Stimulated activated CD8-positive, alpha-beta memory T cell treated with anti-CD3 and anti-CD28 coated beads, Interleukin-4, amount 100 ng/mL, for 1 hour (primary cell): ENCODE measurements at places on chromosomes 5 and 9.

GRCh38 chr9:130265431-130266235, at the start of gene HMCN2:
Gene HMCN2, plus strand, starts transcription at chr9:130265760. Its CDS starts 119 bp downstream, at chr9:130265879.
- DNase-seq = no peak

DNA sequence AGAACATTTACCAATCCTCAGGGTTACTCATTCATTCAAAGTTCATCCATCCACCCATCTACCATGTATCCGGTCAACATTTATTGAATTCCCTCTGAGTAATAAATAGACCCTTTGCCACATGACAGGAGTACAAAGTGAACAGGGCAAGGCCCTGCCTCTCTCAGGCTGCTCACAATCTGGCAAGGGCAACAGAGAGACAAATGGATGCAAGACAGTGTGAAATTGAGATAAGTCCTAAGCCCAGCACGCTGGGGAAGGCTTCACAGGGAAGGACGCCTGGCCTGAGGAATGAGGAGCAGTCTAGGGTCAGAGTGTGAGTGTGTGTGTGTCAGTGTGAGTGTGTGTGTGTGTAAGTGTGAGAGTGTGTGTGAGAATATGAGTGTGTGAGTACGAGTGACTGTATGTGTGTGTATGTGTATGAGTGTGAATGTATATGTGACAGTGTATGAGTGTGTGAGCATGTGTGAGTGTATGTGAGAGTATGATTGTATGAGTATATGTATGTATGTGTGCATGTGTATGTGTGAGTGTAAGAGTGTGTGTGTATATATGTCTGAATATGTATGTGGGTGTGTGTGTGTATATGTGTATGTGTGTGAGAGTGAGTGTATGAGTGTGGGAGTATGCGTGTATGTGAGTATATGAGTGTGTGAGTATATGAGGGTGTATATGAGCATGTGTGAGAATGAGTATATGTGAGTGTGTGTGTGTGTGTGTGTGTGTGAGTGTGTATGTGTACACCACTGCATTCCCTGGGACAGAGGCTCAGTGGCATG, 145.6 kb downstream of the FSTL4 start:
- no peak for DNase-seq

DNA sequence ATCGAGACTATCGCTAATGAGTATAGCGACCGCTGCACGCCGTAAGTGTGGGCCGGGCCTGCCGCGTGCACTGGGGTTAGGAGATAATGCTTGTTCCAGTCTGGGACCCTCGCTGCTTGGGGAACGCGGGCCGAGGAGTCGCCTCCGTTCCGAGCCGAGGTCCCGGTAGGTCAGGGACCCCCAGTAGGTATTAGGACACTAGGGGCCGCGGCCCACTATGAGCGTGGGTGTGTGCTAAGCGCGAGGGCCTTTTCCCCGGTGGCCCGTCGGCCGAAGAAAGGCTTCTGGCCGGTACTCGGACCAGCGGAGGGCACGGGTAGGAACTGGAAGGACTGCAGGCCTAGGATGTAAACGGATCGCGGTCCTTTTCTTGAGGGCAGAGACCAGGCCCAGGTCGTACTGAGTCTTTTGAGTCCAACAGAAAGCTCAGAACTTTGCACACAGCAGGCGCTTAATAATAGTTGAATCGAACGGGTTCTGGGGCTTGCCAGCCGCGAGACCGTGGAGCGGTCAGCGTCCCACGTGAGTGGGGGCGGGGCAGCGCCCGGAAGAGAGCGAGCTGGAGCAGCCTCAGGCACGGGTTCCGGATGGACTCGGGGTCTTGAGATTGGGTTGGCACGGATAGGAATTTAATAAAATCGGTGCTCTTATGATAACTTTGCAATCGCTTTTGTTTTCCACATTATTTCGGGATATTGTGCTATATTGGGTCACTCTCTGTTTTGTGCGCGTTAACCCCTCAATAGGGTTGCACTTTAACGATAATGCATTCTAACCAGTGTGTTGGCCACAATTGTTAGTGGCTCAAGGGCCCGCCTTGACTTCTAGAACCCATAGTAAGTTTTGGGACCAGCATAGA, 733 bp downstream of the HSPA4 start:
- peak; percentile 28 for DNase-seq

DNA sequence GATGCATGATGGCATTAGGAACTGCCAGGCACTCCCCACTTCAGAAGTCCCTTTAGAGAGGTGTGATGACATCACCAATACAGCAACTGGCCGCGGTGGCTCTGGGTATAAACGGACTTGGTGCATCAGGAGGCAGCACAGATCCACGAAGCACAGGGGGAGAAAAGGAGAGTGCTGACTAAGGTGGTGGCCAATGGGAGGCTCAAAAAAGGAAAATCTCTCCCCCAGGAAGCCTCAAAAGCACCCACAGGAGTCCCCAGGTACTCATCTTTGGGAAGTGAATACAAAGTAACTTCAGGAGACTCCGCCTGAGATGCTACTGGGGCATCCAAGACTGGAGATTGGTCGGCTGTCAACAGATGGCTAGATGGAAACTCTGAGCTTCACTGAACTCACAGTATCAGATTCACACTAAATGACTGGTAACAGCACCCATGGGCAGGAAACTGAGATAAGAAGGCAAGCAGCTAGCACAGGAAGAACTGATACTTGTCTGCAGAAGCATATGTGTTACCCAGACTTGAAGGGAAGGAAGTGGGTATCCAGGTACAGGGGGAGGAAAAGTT, 7.6 kb downstream of the TTC39B start:
- peak; percentile 34 for DNase-seq

GRCh38 chr5:130316971-130317680, 412.9 kb downstream of the CHSY3 start:
- no peak for DNase-seq

DNA sequence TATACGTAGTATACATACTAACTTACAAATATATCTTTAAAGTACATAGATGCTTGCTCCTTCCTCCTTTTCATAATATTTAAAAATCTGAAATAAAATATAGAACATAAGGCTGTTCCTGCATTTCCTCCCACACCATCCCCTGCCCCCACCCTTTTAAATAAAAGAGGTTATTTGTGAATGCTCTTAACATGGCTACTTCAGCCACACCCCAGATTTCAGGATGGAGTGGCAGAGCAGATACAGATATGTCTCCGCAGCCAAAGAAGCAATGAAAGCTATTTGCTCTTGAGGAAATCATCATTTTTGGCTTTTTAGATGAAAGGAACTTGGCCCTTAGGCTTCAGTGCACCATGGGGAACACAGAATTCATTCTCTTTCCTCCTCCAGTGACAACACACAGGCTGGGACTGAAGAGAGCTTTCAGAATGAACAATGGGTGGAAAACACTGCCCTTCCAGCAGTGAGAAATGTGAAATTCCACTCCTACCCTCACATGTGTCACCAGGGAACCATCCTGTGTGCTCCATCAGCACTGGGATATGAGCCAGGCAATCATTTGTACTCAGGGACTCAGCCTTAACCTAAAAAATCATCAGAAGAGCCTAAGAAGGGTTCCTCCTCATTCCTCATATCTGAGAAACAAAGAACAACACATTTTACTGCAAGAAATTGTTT, 134.3 kb downstream of the PPP2R2B start:
- DNase-seq = no peak

DNA sequence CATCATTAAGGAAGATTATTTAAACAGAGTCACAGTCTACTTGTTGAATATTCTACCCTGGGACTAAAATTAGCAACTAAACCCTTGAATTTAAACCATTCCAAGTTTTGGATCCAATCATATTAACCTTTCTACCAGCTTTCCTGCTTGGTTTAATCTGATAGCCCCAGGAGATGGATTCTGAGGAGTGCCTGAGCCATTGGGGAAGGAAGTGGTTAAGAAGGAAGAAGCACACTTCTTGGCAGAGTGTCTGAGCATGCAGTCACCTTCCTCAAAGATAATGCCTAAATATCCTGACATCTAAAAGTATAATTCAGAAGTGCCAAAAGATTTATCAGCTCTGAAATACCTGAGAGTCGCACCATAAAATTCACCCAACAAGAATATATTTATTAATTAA, 74.1 kb upstream of the SNCAIP start:
- no peak for DNase-seq

GRCh38 chr5:2754581-2755075, 3.2 kb upstream of the IRX2 start:
- DNase-seq = no peak

GRCh38 chr9:115209601-115210306, 91.8 kb upstream of the TNC start:
- DNase-seq = no peak

GRCh38 chr9:93920131-93920800, 34.9 kb downstream of the BARX1 start:
- no peak for DNase-seq

DNA sequence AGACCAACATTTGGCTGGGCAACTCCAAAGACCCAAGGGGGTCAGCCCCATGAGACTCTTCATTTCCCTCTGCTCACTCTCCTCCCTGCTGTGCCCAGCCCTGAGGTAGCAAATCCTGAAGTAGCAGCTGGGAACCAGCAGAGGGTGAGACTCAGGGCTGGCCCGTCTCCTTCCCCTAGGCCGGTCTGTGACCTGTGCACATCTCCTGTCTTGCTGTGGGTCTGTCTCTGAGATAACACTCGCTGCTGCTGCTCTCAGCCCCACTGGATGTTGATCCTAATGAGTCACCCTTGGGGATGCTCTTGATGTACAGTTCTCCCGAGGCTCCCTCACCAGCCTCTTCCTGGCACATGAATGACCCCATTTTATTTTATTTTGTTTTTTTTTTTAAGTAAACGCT, 7.3 kb upstream of the OR2V1 start:
- DNase-seq = no peak

DNA sequence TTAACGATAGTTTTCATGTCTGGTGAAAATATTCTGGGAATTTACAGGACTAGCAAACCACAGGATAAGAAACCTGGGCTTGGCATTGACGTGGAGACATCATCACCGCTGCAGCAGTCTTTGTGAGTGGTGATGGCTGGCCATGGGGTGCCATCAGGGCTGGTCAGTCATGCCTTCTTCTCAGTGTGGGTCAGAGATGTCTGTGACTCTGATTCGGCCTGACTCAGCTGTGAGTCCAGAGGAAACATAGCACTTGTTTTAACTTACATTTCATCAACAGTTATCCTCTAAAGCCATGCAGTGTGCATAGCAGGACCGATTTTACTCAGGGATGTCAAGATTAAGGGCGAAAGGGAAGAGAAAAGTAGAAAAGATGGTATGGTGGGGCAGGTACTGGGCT, 33.2 kb upstream of the CYFIP2 start:
- DNase-seq = no peak

GRCh38 chr5:158456241-158456640, 597.3 kb upstream of the CLINT1 start:
- DNase-seq = no peak

DNA sequence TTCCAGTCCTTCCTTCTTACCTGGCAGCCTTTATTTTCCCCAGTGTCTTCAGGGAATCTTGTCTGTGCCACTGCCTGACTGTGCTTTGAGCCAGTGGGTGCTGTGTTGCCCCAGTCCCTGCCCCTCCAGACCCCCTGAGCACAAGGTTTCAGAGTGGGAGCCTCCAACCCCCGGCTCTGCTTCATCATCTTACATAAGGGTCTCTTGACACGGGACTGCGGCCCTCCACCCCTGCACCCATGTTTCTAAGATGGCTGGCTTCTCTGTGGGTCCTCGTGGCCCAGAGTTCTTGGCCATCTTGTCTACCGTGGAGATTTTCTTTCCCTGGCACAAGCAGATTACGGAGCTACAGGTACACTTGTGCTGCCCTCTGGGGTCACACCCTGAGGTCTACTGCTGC, 194.1 kb downstream of the CACNA1B start:
- DNase-seq = no peak

DNA sequence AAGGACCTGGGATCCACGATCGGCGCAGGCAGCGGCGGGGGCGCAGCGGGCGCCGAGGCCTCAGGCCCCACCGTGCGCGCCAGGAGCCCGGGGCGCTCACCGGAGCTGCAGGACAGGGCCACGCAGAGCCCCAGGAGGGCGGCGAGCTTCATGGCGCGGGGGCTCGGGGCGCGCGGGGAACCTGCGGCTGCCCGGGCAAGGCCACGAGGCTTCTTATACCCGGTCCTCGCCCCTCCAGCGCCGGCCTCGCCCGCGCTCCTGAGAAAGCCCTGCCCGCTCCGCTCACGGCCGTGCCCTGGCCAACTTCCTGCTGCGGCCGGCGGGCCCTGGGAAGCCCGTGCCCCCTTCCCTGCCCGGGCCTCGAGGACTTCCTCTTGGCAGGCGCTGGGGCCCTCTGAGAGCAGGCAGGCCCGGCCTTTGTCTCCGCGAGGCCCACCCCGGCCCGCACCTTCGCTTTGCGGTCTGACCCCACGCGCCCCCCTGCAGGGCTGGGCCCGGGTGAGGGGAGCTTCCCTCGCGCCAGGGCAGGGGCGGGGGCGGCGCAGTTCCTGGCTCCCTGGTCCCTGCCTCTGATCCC, at the start of gene SCGB3A1:
TSS of gene SCGB3A1 (minus strand) at position 189 of the 577 bp plus-strand sequence. CDS start at position 152, 37 bp downstream.
- DNase-seq = no peak

DNA sequence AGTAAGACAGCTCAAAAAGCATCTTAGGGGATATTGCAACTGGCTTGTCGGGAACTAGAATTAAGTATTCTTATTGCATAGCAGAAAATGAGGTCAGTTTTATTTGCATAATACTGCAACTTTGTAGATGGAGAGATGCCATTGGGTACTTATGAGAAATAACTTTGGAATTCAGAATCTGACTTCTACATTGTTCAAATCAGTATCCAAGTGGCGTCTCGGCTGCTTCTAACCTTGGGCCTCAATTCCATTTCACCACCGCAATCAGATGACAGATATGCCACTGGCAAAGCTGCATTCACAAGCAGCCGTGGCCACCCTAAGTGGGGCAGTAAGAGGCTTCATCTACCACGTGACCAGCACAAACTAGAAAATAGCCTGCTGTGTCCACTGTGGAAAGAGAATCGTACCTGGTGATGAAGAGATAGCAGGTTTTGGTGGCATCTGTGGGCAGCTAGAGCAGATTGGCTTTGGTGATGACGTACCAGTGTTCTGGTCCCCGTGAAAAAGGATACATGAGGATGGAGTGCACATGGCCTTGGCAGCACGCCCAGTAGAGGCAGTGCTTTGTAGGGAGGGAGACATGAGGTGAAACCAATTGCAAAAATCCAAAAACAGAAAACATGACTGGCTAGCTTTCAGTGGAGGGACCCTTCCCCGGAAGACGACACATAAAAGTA, 116.6 kb downstream of the KLHL3 start:
- DNase-seq = no peak

DNA sequence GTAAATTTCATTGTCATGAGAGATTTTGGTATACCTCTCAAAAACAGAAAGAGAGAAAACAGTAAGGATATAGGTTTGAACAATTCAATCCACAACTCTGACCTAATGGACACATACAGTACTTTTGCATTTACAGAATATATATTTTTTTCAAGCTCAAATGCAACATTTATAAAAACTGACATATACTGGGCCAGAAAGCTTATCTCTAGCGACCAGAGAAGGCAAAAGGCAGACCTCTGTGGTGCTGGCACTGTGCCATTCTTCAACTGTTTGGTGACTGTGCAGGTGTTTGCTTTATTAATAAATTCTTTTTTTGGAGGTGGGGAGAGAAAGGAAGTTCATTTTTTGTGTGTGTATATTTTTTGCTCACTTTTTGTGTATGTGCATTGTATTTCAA, 6.0 kb upstream of the PLAC8L1 start:
- DNase-seq = no peak

- no peak for DNase-seq
Measured at GRCh38 chr5:134874831-134875655, 872 bp downstream of the TXNDC15 start.

GRCh38 chr5:1265461-1266455, 29.1 kb downstream of the TERT start:
- DNase-seq = no peak
